ENCODE measurements at places on chromosomes 11 and 22. TPM values are rescaled to one million over a fixed set of nuclear protein-coding genes. Genes with fewer than 3 reads are reported as not detected.

The TECTA gene
- 1.2 TPM for total RNA-seq

The CDC42BPG gene
- total RNA-seq = 20.7 TPM

The SNX32 gene
- total RNA-seq = 1.0 TPM

The OR5M3 gene
- not detected for total RNA-seq

The PRG3 gene
- not detected for total RNA-seq

The SLC22A8 gene
- 0.41 TPM for total RNA-seq

The GGTLC2 gene
- 0.76 TPM for total RNA-seq

The ACRV1 gene
- total RNA-seq = not detected

The C11orf97 gene
- total RNA-seq = not detected

The POU2AF2 gene
- total RNA-seq = not detected

The KRTAP5-10 gene
- not detected for total RNA-seq

The HPS5 gene
- total RNA-seq = 17.2 TPM

The TPCN2 gene
- 22.4 TPM for total RNA-seq

The AIP gene
- total RNA-seq = 61.5 TPM

The SPDYC gene
- not detected for total RNA-seq

The SIPA1 gene
- total RNA-seq = 71.0 TPM

The GNG3 gene
- total RNA-seq = not detected

The MUC5AC gene
- 0.03 TPM for total RNA-seq

The EED gene
- 21.1 TPM for total RNA-seq

The APOL4 gene
- 8.7 TPM for total RNA-seq

The SLC22A25 gene
- not detected for total RNA-seq

The TENM4 gene
- 31.0 TPM for total RNA-seq

The TSPAN18 gene
- total RNA-seq = 38.1 TPM

The ELMOD1 gene
- 0.47 TPM for total RNA-seq

The SAMM50 gene
- 34.9 TPM for total RNA-seq

The C11orf91 gene
- not detected for total RNA-seq

The CHRDL2 gene
- total RNA-seq = 2.0 TPM

The OR10A2 gene
- not detected for total RNA-seq

The PCNX3 gene
- total RNA-seq = 44.4 TPM

The MS4A10 gene
- total RNA-seq = not detected
